T-cell (primary cell): ENCODE measurements at places on chromosomes 2 and 18.

DNA sequence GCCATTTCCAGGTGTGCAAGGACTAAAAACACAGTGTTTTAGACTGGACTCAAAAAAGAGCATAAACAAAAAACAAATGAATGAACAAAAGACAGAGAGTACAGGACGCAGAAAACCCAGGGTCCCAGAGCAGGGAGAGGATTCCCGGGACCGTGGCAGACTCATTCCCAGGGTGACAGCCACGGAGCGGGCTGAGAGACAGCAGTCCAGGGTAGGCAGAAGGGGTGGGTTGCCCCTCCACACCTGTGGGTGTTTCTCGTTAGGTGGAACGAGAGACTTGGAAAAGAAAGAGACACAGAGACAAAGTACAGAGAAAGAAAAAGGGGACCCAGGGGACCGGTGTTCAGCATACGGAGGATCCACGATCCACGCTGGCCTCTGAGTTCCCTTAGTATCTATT is 273.4 kb downstream of the EIPR1 start:
- DNase-seq = no peak

DNA sequence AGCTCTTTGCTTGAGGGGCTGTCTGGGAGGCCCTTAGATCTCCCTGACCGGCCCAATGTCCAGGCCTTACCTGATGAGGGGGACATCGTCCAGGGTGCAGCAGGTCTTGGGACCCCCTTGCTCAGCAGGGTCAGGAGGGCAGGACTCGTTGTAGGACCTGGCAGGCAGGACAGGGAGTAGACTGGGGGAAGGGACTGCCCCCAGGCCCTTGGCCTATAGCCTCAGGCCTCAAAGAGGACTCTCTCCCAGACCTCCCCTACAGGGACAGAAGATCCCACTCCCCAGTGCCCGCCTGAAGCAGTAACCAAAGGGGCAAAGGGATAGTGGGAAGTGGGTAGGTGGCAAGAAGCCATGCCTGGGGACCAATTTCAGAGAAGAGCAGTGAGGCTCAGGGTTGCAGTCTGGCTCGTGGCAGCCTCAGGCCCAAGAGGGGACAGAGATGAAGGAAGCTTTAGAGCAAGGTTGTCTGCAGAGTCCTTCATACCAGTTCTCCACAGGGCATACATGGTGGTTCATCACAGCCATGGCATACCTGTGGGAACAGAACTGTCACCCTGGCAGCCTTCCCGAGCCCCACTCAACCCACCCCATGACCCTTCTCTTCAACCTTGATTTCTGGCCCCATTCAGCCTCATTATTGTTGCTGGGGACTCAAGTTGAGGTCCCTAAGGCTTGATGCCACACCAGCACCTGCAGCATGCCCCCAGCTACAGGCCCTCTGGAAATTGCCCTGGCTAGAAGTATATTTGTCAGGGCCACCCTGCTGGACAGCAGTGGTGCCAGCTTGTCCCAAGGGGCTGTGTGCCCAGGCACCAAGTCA is 1.3 kb downstream of the TMEM150A start:
- no peak for DNase-seq

DNA sequence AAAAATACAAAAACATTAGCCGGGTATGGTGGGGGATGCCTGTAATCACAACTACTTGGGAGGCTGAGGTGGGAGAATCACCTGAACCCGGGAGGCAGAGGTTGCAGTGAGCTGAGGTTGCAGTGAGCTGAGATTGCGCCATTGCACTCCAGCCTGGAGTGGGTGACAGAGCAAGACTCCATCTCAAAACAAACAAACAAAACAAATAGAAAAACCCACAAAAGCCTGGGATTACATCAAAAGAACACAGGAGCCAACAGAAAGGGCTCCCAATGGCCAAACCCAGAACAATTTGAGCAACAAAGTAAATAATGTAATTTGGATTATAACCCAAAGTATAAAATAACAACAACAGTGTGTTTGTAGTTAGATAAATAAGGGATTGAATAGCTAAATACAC is 159.8 kb downstream of the UXS1 start:
- no peak for DNase-seq

GRCh38 chr2:143926736-143927135 is 593.2 kb downstream of the ZEB2 start:
- no peak for DNase-seq

GRCh38 chr2:143333168-143333791 is 204.1 kb downstream of the ARHGAP15 start:
- DNase-seq = no peak

DNA sequence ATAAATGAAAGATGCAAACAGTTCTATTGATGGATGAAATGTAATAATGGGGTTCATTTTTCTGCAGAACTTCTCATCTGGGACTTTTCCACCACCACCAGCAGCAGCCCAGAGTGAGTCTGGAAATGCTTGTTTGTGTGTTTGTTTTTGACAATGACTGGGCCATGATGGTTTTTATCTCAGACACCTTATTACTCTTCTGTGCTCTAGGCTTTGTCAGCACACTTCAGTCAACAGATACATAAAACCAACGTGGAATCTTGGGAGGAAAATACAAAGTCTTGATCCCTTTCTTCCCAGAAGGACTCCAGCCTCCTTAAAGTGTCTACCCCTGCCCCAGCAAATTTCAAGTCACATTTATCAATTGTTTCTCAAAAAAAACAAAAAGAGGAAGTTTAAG is 134.0 kb downstream of the MREG start:
- DNase-seq = no peak

DNA sequence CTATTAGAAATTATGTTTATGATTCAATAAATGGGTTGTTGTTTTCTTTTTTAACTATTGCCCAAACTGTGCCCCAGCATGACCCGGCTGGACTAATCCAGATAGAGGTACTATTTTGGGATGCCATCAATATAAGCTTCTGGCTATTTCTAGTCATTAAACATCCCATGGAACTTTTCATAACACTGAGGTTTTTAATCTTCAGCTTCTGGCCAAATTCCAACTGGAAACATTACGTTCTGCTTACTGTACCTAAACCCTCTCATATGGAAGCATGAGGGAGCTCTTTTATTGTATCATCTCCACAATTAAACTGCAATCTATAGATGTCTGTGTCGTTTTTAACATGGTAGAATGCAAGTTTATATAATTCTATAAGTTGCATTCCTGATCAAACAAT is 674.7 kb downstream of the ARHGAP15 start:
- DNase-seq = no peak

DNA sequence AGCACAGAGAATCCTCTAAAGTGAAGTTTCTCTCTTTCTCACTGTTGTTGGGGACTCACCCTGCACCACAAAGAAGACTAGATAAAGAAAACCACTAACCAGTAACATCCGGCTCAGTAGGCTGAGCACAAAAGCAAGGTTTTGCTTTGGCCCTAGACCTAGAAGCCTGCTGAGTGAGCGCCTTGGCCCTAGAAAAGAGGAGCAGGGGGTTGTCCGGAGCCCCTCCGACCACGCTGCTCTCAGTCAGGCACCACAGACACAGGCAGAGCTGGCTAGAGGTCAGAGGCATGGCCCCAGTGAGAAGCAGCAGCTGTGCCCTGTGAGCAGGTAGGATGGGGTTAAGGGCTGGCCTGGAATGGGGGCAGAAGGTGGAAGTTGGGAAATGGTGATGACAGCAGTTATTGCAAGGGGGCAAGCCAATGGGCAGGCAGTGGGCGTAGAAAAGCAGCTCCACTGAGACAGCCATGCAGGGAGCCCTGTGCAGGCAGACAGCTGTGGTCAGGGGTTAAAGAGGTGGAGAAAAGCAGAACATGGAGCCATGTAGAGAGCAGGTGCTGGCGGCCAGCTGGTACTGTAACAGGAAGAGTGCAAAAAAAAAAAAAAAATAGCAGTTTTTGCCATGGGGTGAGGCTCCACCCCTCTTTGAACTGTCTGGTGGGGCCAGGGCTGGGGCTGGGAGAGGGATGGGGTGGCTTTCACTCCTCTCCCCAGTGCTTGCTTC is 36.9 kb upstream of the SLC14A1 start:
- peak; percentile 55 for DNase-seq

GRCh38 chr2:104502901-104503300 is 351.0 kb upstream of the POU3F3 start:
- DNase-seq = no peak

GRCh38 chr2:30862054-30862651 is 54.9 kb upstream of the CAPN13 start:
- DNase-seq = peak; percentile 10

- DNase-seq = no peak
Observed at GRCh38 chr2:3566806-3567205, 8.3 kb upstream of the RPS7 start.

- no peak for DNase-seq
Observed at GRCh38 chr2:37614061-37614738, 57.2 kb downstream of the CDC42EP3 start.
